ENCODE measurements at places on chromosomes 1 and 21. TPM values are rescaled to one million over a fixed set of nuclear protein-coding genes. Genes with fewer than 3 reads are reported as not detected.

GRCh38 chr1:119859647-119860046, 36.7 kb downstream of the ADAM30 start:
- DNase-seq: peak; percentile 57

Gene TMPRSS15
- not detected for total RNA-seq

GRCh38 chr1:48829446-48829845, 52.8 kb upstream of the BEND5 start:
- no peak for DNase-seq

- no peak for DNase-seq
Measured at GRCh38 chr1:92953491-92953890, 7.8 kb downstream of the DIPK1A start.

- no peak for DNase-seq
Measured at GRCh38 chr21:38972078-38972477, 166.3 kb downstream of the ETS2 start.

DNA sequence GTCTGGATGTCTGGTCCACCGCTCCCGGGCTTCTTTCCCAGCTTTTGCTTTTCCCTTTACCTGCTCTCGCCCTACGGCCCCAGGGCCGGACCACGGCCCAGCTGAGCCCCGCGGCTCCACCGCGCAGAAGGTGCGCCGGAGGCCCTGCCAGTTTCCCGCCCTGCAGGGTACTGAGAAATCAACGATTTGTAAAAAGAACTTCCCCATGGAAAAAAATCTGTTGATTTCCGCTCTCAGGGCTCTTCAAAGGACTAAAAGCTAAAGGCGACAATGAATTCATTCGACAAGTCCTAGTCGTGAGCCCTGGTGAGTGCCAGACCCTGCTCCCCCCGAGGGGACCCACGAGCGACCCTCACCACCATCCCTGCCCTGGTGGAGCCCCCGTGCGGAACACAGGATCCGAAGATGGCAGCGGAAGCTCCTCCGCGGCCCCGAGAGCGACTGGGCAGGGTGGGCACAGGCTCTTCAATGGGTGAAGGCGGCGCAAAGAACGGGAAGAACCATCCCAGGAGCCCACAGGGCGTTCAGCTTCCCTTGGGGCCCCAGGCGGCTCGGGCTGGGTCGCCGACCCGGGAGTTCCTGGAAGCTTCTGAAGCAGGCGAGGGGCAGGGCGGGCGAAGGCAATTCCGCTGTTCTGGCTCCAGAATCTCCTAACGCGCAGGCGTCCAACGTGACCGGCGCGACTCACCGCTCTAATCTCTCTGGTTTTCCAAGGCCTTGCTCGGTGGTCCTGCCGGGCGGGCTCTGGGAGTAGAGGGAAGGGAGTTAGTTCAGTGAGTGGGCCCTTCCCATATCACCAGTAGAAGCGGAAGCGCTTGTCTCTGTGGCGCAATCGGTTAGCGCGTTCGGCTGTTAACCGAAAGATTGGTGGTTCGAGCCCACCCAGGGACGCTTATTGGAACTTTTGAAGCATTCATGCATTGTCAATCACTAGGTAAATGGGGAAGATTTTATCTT, 6.6 kb upstream of the RNU1-2 start:
- DNase-seq: peak; percentile 92

Gene UQCRHL
- 1.7 TPM for total RNA-seq

DNA sequence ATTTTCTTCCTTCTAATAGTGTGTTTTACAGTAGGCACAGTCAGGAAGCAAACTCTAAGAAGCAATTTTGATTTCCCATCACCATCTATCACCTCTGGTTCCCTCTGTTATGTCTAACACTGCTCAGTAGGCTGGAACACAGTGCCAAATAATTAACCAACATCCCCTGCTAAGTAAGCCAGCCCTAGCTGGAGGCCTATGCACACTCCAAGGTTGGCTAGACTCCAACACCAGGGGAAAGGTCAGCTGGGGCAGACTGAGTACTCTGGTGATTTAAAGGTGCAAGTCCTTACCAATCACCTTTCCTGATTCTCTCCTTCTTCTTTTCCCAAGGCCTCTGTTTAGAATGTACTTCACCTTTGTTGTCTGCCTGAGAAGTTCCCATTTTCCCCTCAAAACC, 46.5 kb upstream of the BEND5 start:
- no peak for DNase-seq

Gene CR1L
- not detected for total RNA-seq

DNA sequence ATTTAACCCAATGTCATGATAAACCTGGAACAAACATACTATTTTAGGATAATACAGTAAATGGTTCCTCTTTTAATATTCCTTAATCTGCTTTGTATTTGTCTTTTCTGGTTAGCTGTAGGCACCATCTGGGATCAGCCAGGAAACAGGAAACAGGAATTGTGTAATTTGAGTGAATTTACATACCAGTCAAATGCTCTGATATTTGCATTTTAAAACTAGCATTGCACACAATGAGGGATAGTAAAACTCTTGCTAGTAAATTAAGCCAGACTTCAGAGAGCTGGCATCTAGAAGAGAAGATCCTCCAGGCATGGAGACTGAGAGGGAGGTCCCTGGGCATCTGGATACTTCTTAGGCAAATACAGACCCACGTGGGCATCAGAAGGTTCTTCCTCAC, 103.5 kb downstream of the HMCN1 start:
- no peak for DNase-seq

- no peak for DNase-seq
Measured at GRCh38 chr1:210074904-210075303, 136.9 kb downstream of the SYT14 start.

Gene SPRR4
- total RNA-seq: not detected

DNA sequence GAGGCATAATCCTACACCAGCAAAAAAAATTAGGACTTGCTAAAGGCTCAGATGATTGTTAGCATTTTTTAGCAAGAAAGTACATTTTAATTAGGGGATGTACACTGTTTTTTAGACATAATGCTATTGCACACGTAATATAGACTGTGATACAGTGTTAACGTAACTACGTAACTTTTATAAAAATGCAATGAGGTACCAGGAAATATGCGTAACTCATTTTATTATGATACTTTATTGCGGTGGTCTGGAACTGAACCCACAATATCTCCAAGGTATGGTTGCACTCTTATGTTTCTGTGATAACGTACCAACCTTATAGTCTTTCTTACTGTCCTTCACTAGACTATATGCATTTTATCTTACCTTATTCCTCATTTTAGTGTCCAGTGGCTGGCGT, 62.8 kb upstream of the B3GALT2 start:
- DNase-seq: no peak

DNA sequence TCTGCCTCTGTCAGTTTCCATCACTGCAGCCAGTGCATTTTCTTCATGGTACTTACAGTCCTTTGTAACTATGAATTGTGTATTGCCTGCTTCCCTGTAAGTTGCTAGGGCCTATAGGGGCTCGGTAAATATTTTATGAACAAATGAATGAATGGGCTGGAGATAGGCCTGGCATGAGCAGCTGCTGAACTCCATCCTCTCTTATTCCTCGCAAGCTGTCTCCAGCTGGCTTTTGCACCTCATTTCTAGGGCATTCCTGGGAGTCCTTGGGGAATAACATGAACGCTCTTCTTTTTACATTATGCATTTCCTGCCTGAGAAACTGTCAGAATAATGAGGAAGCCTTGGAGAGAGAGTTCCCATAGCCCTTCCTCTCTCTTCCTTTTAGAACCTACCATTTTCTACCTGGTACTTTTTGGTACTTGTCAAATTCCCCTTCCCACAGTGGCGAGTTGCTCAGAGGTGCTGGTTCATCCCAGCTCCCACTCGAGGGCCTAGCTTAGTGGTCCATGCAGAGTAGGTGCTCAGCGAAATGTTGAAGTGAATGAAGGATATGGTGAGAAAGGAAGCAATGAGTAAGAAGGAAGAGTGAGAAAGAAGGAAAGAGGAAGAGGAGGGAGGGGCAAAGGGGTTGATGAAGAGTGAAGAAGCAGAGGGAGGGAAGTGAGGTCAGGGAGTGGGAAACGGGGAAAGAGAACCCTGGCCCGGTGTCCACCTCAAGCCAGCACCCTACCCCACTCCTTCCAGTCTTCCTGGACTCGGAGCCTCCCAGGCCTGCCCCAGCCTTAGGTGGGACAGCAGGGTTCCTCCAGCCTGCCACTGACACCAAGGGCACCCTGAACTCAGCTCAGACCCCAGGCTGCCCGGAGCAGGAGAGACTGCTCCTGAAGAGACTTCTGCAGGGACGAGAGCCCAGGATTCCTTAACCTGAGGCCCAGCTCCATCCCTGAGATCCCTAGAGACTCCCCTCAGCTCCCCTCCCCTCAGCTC, 29.6 kb downstream of the KCNC4 start:
- no peak for DNase-seq

DNA sequence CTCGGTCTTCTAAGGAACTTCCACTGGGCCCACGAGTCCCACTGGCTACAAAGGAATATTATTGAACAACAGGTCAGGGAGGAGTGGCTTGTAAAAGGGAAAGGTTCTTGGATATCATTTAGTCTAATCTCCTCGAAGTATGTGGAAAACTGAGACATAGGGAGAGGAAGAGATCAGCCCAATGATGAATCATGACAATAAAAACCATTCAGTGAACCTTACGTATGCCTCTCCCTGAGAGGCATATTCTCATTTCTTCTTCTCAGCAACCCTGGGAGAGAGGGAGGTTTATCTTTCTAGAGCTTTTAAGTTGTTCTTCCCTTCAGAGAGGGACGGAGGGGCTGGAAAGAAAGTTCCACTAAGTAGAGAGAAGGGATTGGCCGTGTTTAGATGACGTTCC, 5.3 kb upstream of the MOB3C start:
- DNase-seq: peak; percentile 64

- no peak for DNase-seq
Measured at GRCh38 chr21:39601187-39601928, 11.4 kb upstream of the B3GALT5 start.

- no peak for DNase-seq
Measured at GRCh38 chr1:19670787-19671186, 6.1 kb downstream of the HTR6 start.

GRCh38 chr1:160713161-160713560, 1.5 kb upstream of the CD48 start:
- no peak for DNase-seq

- no peak for DNase-seq
Measured at GRCh38 chr1:43947874-43948437, 1.2 kb downstream of the IPO13 start.

- no peak for DNase-seq
Measured at GRCh38 chr1:100628631-100629081, 90.7 kb downstream of the GPR88 start.

- DNase-seq: no peak
Measured at GRCh38 chr21:29704719-29705118, 235.1 kb downstream of the GRIK1 start.

DNA sequence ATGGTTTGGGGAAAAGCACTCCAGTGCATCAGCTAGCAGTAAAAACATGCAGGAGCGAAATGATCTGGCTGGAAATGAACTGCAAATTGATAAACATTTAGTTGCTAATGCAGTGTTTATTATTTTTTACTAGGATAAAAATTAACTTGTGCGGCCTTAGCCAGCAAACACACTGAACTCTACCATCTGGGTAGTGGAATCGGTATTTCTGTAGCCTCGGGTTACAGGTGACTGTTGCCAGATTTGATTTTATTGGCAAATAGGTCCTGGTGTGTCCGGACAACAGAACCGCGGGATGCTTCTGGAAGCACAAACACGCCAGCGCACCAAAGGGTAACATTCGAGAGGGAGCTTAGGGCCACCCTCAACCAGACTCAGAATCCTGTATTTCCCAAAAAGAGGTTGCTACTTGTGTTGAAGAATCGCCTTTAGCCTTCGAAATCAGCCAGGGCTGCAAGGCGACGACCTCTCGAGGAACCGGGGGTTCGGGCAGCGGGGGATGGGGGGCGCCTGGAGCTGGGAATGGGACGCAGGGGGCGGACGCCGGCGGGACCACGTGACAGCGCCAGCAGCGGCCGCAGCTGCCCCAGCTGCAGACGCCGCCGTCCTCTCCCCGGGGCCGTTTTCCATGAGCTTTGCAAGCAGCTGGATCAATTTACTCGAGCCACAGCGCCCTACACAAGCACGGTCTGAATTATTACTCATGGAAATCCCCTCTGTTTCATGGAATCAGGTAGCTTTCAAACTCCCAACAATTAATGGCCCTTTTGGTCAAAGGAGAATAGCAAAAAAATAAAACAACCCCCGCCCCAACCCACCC, 158.8 kb downstream of the TOMM20 start:
- DNase-seq: peak; percentile 56

Gene CNKSR1
- total RNA-seq: 0.31 TPM

GRCh38 chr1:54697896-54698295, 17.8 kb upstream of the TTC4 start:
- no peak for DNase-seq

DNA sequence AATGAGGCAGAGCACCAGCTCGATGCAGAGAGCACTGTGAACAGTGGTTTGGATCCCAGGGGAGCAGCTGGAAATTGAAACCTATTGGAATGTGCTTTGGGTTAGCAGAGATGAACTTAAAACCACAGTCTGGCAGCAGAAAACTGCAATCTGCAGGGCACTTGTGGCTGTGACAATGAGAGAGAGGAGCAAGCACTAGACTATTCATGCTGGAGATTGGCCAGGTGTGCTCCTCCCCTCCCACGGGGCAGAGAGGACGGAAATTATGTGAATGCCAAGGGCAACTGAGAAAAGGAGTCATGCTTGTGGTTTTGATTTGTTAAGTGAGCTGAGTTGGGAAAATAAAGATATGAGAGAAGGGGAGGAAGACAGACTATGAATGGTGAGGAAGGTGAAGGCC, 38.1 kb downstream of the HSD3B2 start:
- DNase-seq: peak; percentile 52

- DNase-seq: no peak
Measured at GRCh38 chr1:85229574-85230097, 28.8 kb upstream of the SYDE2 start.

Gene EPHB2
- 11.3 TPM for total RNA-seq

GRCh38 chr1:171881442-171881841, 40.1 kb downstream of the DNM3 start:
- DNase-seq: no peak

DNA sequence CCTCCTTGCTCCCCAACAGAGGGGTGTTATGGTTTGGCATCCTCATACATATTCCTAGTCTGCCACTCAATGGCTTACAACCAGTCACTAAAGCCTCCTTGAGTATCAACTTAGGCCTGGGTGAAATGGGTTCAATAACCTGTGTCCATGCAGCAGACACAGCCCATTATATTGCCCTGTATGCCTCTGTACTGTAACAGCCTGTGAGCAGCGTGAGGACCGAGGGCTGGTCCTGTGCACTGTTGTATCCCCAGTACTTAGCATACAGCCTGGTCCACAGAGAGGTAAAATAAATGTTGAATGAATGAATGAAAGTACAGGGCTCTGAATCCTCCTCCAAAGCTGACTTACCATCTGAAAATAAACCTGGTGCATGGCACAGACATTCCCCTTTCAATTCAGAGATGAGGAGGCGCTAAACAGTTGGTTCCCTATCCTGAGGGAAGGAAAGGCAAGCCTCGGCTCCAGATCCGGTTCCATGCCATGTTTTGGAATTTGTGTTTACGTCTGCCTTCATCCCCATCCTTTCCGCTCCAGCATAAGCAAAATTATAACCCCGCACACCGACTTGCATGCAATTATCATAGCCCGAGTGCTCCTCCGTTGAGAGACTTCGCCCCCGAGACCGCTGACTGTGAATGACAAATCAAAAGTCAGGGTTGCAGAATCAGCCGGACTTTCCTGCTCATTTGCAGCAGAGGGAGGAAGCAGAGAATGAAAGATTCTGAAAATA, 45.0 kb upstream of the DNAJC6 start:
- DNase-seq: peak; percentile 76
